Hematopoietic multipotent progenitor cell treated with erythropoietin and hydrocortisone succinate and interleukin-3 and kit ligand, for 17 days (in vitro differentiated cells): ENCODE measurements at places on chromosomes 3 and 15.

- DNase-seq = peak; percentile 82
Observed at GRCh38 chr3:123328851-123329635, 119.8 kb downstream of the ADCY5 start.

DNA sequence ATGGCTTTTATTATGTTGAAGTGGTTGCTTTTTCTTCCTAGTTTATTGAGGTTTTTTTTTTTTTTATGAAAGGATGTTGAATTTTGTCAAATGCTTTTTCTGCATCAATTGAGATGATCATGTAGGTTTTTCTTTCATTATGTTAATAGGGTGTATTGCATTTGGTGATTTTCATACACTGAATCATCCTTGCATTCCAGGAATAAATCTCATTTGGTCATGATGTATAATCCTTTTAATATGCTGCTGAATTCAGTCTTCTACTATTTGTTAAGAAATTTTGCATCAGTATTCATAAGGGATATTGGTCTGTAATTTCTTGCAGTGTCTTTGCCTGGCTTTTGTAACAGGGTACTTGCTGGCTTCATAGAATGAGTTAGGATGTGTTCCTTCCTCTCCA is 11.5 kb upstream of the CLRN1 start:
- no peak for DNase-seq

DNA sequence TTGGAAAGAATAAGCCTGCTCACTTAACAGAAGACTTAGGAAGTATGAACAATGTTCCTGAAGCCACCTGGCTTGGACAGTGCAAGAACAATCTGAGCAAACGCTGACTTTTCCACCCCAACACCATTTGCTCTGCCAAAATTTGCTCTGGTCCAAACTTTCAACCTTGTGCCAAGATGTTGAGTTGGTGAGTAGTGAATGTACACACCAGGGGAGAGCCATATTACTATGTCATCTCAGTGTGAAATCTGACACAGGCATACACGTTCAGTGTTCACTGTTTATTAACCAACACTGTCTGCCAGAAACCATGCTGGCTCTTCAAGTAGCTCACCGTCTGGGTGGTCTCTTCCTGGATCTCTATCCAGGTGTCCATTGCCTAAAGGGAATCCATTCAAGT is 152.9 kb upstream of the LPP start:
- no peak for DNase-seq

DNA sequence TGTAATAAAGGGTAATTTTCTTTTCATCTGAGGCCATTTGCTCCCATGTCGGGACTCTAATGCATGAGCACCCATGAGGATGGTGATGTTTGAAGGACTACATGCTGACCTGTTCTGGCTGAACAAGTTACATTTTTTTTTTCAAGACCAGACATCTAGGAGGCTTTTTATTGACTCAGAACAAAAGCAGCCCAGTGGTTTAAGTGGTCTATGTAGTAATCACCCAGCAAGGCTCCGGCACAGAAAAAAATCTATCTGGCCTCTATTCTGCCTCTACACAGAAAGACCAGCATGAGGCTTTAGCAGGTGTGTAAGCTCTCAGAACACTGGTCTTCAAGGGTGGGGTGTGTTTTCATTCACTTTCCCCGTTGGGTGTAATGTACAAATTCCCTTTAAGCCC is 95.1 kb upstream of the ZBED2 start:
- no peak for DNase-seq

GRCh38 chr15:59191855-59192237 is 14.8 kb upstream of the LDHAL6B start:
- no peak for DNase-seq

GRCh38 chr15:76160426-76161152 is 100.8 kb downstream of the TMEM266 start:
- DNase-seq = no peak

GRCh38 chr3:13406190-13406589 is 13.9 kb downstream of the NUP210 start:
- DNase-seq = no peak

- no peak for DNase-seq
Observed at GRCh38 chr3:52388348-52388821, 56.5 kb downstream of the SEMA3G start.

DNA sequence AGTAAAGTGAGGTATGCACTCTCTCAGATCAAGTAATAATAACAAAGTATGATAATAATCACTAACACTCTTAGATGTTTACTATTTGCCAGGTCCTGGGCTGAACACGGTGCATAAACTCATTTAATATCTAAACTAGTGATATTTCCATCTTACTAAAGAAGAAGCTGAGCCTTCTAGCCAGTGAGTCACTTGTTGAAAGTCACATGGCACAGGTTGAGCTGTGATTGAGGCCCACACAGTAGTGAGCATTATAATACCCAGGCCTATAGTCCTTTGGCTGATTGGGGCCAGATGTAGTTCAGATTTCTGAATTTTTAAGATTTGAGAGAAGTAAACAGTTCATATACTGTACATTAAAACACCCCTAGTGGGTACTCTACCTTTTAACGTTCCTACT is 93.2 kb upstream of the CCDC80 start:
- DNase-seq = no peak

- no peak for DNase-seq
Observed at GRCh38 chr3:34793057-34793456, 846.3 kb upstream of the ARPP21 start.

GRCh38 chr15:32956711-32957110 is 237.8 kb downstream of the FMN1 start:
- DNase-seq = no peak

DNA sequence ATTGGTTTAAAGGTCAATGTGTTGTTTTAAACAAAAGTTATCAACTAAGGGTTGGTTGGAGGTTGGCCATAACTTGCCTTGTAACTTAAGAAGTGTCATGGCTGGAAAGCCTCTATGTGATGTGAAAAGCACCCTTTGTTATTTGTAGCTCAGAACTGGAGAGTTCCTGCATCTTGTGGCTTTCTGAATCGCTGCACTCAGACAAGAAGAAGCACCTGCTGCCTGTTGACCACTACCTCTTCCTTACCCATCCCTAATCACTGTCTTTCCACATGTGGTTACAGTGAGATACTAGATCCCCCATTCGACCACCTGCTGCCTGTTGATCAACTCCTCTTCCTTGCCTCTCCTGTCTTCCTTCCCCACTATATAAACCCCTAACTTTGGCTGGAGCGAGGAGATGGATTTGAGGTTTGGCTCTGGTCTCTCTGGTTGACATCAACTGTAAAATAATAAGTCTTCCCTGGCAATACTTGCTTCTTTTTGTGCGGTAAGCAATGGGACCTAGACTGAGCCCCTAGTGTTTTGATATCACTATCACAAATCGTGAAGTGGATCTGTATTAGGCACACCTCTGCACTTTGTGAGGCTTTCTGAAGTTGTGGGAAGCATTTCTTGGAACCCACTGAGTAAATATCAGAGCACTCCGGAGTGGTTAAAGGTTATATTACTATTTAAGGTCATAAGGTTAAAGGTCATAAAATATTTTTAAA is 13.8 kb downstream of the RPL39L start:
- no peak for DNase-seq

DNA sequence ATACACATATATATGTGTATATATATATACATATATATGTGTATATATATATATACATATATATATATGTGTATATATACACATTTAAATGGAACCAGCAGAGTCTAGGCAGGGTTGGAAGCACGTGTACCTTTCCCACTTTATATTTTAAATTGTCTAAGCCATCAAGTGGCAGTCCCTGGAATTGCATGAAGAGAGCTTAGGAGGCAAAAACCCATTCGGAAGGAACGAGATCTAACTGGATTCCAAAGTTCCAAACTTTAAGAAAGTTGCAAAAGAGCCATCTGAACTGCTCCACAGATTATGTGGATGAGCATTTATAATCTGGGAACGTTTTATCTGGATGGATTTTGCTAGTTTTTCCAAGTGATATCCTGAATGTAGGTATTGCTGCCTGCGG is 186.5 kb downstream of the FOXP1 start:
- DNase-seq = peak; percentile 68

DNA sequence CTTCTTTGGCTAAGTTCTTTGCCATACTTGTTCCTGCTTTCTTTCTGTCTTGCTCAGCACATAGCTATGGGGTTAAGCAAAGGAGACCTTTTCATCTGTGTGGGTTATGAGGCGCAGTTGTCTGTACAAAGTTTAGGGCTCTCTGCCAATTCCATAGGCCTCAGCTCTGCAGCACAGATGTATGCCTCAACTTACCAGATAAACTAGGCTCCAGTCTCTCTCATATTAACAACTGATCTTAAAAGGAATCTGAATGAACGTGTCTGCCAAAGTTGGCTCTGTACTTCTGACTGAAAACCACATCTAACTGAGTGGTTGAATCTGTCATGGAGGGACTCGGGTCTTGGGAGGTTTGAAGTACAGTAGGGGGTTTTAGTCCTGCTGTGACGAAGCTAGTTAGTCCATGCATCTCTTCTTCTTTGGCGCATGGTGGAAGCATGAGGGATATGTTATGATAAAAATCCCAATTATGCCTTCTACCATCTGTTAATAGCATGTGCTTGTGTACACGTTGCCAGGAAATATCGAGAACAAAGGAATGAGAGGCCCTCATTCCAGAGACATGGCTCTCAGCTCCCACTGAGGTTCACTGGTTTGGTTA is 114.6 kb upstream of the TSC22D2 start:
- no peak for DNase-seq
